ENCODE measurements at places on chromosomes 7 and 10.

GRCh38 chr10:15712883-15713282 is 6.8 kb downstream of the ITGA8 start:
- no peaks in the 10 kb centered on the region for H3K27me3 ChIP-seq
- H3K27ac ChIP-seq = peak overlapping the region; percentile 8
- H3K4me3 ChIP-seq = peak overlapping the region; percentile 86

- H3K4me3 ChIP-seq = no peak overlapping the region
- DNase-seq = no peak
- no peaks in the 10 kb centered on the region for H3K27me3 ChIP-seq
- H3K27ac ChIP-seq = no peak overlapping the region
Observed at GRCh38 chr7:150838965-150839650, 13.2 kb upstream of the AOC1 start.

DNA sequence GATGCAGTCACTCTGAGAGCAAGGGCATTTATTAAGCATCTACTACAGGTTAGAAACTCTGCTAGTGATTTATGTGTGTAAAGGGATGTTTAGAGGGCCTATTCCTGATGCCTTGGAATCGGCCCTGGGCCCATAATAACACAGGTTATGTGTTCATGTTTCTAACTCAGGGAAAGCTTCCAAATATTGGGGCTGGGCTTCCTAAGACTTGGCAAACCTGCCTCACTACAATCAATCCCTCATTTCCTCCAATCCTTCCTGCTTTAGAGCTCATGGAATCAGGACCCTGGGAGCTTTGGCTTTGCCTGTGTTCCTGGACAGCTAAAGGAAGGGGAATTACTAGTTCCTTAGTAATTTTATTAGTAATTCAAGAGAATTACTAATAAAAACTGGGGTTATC is 148.8 kb downstream of the HIBADH start:
- H3K4me1 ChIP-seq = no peaks in the 10 kb centered on the region
- H3K27ac ChIP-seq = no peak overlapping the region
- H3K4me3 ChIP-seq = no peak overlapping the region
- H3K36me3 ChIP-seq = no peaks in the 10 kb centered on the region

GRCh38 chr10:110058212-110058611 is 50.4 kb downstream of the ADD3 start:
- H3K27ac ChIP-seq = no peak overlapping the region
- H3K4me1 ChIP-seq = peaks cover 14% of the 10 kb centered on the region
- H3K27me3 ChIP-seq = no peaks in the 10 kb centered on the region

DNA sequence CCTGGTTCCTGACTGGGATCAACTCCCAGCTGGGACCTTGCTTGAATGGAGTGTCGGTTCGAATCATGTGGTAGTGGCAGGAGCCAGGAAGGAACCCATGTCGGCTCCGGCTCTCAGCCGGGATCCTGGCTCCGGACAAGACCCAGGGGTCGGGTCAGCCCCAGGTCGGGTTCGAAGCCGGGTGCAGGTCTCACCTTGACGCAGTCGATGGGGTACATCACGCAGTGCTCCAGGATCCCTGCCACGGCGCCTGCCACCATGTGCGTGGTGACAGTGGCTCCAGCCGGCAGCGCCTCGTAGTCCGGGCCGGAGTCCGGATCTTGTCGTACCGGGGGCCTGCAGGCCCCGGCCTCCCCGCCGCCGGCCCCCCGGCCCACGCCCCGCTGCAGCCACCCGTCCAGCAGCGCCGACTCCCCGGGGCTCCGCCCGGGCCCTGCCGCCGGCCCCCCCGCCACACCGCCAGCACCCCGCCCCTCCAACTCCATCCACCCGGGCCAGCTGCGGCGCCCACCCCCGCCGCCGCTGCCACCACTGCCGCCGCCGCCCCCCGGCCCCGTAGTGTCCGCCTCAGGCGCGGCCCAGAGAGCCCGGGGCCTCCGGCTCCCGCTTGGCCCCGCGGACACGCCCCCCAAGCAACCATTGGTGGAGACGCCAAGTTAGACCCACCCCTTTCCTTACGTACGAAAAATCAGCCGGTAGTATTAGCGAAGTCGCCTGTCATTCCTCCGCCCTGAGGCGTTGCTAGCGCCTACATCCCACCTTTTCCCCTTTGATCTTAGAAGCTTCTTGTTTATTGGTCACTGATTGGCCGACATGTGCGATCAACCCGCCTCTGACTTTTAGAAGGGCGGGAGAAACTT is at the start of gene SLC25A28:
TSS of gene SLC25A28 (minus strand) at position 589 of the 860 bp plus-strand sequence. CDS start at position 485, 104 bp downstream.
- H3K36me3 ChIP-seq = no peaks in the 10 kb centered on the region
- peak; percentile 97 for DNase-seq
- no peaks in the 10 kb centered on the region for H3K4me1 ChIP-seq
- no peaks in the 10 kb centered on the region for H3K27me3 ChIP-seq
- H3K27ac ChIP-seq = peak within 1 kb of the TSS; percentile 74

GRCh38 chr10:86367152-86367951 is 757 bp upstream of the GRID1 start:
- peak overlapping the region; percentile 56 for H3K4me3 ChIP-seq
- DNase-seq = no peak
- H3K36me3 ChIP-seq = no peaks in the 10 kb centered on the region
- no peak overlapping the region for H3K27ac ChIP-seq
- no peaks in the 10 kb centered on the region for H3K4me1 ChIP-seq

DNA sequence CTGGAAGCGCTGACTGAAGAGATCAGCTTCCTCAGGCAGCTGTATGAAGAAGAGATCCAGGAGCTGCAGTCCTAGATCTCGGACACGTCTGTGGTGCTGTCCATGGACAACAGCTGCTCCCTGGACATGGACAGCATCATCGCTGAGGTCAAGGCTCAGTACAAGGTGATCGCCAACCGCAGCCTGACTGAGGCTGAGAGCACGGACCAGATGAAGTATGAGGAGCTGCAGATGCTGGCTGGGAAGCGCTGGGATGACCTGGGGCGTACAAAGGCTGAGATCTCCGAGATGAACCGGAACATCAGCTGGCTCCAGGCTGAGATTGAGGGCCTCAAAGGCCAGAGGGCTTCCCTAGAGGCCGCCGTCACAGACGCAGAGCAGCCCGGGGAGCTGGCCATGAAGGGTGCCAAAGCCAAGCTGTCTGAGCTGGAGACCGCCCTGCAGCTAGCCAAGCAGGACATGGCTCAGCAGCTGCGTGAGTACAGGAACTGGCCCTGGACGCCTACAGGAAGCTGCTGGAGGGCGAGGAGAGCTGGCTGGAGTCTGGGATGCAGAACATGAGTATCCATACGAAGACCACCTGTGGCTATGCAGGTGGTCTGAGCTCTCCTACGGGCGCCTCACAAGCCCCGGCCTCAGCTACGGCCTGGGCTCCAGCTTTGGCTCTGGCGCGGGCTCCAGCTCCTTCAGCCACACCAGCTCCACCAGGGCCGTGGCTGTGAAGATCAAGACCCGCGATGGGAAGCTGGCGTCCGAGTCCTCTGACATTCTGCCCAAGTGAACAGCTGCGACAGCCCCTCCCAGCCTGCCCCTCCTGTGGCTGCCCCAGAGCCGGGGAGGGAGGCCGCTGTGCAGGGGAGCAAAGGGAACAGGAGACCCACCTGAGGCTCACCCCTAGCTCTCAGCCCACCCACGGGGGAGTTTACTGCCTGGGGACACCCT is 24.9 kb upstream of the AMPH start:
- no peak overlapping the region for H3K27ac ChIP-seq
- no peak overlapping the region for H3K4me3 ChIP-seq
- no peaks in the 10 kb centered on the region for H3K27me3 ChIP-seq
- no peaks in the 10 kb centered on the region for H3K36me3 ChIP-seq
- no peaks in the 10 kb centered on the region for H3K4me1 ChIP-seq

- no peaks in the 10 kb centered on the region for H3K27me3 ChIP-seq
- no peak overlapping the region for H3K4me3 ChIP-seq
- H3K4me1 ChIP-seq = no peaks in the 10 kb centered on the region
- DNase-seq = no peak
- H3K27ac ChIP-seq = no peak overlapping the region
Observed at GRCh38 chr7:12715372-12716133, 28.1 kb downstream of the ARL4A start.

GRCh38 chr10:29546773-29547313 is 87.9 kb downstream of the SVIL start:
- no peak overlapping the region for H3K27ac ChIP-seq
- H3K27me3 ChIP-seq = no peaks in the 10 kb centered on the region
- DNase-seq = no peak
- H3K4me3 ChIP-seq = no peak overlapping the region

DNA sequence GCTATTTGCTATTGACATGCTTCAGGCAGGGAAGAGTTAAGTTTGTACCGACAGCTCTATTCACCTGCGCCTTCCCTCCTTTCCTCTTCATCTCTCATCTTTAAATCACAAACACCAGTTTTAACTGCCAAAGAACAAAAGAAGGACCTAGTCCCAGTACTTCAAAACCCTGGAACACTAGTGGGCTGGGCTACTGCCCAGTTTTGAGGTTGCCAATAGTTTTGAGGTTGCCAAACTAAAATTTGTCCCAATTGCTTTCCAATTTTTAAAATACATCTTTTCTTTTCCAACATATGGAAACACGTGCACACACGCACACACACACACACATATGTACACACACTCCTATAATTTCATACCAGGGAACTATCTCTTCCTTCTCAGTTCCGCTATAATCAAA is 130.6 kb upstream of the SLC26A5 start:
- H3K4me1 ChIP-seq = no peaks in the 10 kb centered on the region
- no peaks in the 10 kb centered on the region for H3K36me3 ChIP-seq
- no peak overlapping the region for H3K27ac ChIP-seq
- no peak for DNase-seq
- no peaks in the 10 kb centered on the region for H3K27me3 ChIP-seq
- H3K4me3 ChIP-seq = no peak overlapping the region

- no peak overlapping the region for H3K4me3 ChIP-seq
- DNase-seq = no peak
- no peaks in the 10 kb centered on the region for H3K27me3 ChIP-seq
Observed at GRCh38 chr7:130959743-130960207, 225.8 kb upstream of the KLF14 start.
